Hypothalamus (tissue), 51 donors: ENCODE measurements at places on chromosomes 12 and 14.

DNA sequence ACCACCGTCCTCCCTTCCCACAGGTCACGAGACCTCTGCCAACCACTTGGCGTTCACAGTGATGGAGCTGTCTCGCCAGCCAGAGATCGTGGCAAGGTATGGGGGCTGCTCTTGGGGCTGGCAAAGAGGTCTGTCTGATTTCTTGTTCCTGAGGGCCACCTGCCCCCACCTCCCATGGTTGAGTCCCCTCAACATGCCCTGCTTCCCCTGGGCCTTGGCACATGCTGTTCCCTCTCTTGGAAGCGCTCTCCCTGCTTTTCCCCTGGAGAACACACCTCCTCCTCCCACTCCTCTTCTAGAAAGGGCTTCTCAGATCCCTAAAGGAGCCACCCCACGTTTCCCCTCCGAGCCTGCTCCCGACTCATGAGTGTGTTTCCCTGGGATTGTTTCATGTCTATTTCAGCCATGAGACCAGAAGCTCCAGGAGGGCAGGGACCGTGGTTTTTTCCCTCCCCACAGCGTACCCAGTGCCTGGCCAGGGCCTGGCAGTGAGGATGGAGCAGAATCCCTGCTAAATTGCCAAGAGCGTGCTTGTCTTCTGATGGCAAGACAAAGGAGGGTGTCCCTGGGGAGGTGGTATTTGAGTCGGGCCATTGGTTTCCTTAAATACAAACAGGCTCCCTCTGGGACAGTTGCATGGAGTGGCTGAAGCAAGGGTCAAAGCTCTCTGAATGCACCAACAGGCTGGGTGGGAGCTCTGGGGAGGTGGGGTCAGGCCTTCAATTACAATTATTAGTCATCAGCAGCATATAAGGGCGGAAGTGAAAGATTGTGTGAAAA lies 34.1 kb downstream of the CYP46A1 start:
- no peak for DNase-seq

- no peak for DNase-seq
Observed at GRCh38 chr14:66056268-66056907, 429.8 kb upstream of the CCDC196 start.

DNA sequence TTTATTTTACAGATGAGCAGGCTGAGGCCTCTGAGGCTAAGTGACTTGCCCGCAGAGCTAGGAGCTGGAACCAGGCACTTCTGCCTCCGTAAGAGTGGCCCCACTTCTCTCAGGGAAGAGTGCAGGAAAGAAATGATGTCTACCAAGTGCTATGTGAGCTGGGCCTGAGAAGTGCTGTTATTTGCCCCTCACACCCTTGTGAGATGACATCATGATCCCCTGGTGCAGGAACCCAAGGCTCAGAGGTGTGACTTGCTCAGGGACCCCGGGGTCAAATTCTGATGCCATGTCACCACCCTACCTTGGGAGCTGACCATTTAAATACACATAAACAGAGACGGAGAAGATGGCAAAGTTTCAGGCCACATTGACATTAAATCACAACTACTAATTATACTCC lies 63.7 kb upstream of the DDX11 start:
- no peak for DNase-seq

- DNase-seq: no peak
Observed at GRCh38 chr12:47361389-47362021, 281.7 kb upstream of the AMIGO2 start.

- DNase-seq: no peak
Observed at GRCh38 chr12:120653611-120654010, 13.2 kb downstream of the CABP1 start.

- DNase-seq: no peak
Observed at GRCh38 chr12:95060951-95061350, 12.5 kb downstream of the NR2C1 start.
